ENCODE measurements at places on chromosomes 2 and 18. TPM values are rescaled to one million over a fixed set of nuclear protein-coding genes. Genes with fewer than 3 reads are reported as not detected.

The DNAJC5G gene
- not detected for total RNA-seq

The IFIH1 gene
- total RNA-seq, result 4.7 TPM

The SERPINB7 gene
- 4.2 TPM for total RNA-seq

The CXCR4 gene
- total RNA-seq, result 0.70 TPM

The UPP2 gene
- total RNA-seq, result not detected

The RHBDD1 gene
- total RNA-seq, result 22.3 TPM

The ACADL gene
- 0.24 TPM for total RNA-seq

The LCT gene
- total RNA-seq, result not detected

The ERICH2 gene
- 2.0 TPM for total RNA-seq

The HOXD8 gene
- total RNA-seq, result 0.39 TPM

The C2orf66 gene
- total RNA-seq, result not detected

Data from PC-9 (cell line).